NCI-H1092 (cell line): ENCODE measurements at places on chromosomes 12 and 14.

DNA sequence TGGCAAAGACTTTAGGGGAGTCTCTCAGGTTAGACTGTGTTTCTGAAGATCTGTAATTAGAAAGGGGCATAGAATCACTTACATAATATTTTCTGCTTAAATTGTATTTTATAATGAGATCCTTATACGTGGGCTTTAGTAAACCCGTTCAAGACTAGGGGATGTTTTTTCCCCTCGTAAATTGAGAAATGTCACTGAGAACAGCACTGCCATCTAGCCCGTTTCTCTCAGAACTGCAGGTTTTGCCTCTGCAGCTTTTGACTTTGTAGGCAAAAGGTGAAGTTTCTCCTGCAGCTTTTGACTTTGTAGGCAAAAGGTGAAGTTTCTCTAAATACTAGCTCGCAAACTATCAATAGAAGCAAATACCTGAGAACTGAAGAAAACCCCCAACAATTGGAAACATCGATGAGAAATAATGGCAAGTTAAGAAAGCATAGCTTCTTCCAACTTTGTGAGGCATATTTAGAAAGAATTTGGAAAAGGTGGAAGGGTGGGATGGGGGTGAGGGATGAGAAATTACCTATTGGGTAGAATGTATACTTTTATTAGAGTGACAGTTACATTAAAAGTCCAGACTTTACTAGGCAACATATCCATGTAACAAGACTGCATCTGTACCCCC is 9.9 kb upstream of the ASPG start:
- DNase-seq, result no peak

DNA sequence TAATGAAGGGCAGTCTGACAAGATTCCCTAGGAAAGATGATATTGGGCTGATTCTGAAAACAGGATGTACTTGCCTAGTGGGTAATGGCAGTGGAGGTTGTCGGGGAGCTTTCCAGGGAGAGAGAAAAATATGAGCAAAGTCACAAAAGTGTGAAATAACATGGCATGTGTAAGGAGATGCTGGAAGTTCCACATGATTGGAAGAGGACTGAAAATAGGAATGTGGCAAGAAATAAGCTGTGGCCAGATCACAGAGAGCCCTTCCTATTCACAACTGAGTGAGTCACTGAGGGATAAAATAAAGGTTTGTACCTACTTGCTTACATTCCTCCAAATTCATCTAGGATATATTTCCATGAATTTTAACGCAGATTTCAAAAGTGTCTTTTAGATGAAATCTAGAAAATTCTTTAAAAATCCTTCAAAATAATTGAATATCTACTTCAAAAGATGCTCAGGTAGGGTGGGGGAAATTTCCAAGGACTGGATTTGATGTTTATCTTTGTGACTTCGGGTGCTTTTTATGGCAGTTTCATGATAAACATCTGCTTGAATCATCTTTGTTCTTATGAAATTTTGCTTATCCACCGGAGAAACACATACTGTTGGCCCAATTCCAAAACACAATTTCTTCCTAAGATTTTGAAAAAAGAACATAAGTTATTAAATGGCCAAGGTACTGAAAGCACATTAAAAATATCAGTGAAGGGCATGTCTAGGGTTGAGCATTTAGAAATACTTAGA is 36.3 kb upstream of the SLC2A13 start:
- no peak for DNase-seq

DNA sequence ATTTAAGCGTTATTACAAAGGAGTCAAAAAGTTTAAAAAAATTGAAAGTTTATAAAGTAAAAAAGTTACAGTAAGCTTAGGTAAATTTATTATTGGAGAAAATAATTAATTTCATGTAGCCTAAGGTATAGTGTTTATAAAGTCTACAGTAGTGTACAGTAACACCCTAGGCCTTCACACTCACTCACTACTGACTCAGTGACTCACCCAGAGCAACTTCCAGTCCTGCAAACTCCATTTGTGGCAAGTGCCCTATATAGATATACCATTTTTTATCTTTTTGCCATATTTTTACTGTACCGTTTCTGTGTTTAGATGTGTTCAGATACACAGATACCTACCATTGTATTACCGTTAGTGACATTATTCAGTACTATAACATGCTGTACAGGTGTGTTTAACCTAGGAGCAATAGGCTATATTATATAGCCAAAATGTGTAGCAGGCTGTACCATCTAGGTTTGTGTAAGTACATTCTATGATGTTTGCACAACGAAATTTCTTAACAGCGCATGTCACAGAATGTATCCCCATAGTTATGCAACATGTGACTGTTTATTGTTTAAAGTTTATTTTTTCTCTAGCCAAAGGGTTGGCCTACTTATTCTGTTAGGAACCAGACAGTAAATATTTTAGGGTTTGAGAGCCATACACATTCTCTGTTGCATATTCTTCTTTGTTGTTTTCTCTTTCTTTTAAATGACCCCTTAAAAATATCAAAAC is 155.5 kb downstream of the PCNX1 start:
- DNase-seq, result no peak

DNA sequence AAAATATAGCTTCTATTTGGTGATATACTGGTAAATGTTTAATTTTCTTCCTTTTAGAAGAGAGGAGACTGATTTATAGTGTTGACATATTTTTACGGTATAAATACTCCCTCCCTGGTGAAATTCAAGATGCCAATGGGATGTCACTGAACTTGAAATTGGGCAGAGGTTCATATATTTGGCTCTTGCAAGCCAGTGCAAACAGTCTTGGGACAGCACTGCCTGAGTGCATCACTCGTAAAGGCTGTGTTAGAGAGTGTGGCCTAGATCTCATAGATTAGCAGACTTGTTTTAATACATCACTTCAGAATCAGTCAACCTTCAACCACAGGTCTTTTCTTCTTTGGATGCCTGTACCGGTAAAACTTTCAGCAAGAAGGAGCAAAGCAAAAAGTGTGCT is 681.0 kb downstream of the NRXN3 start:
- no peak for DNase-seq

DNA sequence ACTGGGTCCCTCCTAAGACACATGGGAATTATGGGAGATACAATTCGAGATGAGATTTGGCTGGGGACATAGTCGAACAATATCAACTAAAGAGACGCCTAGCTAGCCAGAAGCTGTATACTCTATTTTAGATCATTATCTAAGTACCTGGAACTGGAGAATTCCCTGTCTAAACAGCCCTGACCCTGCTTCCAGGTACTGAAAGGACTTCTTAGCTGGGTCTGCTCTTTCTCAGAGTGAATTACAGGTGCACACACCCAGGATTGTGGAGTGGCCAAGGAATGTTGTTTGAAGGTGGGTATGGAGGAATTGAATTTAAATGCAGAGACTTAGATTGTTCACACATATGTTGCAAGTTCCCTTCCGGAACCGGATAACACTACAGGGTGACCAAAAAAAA is 733.0 kb downstream of the RPS29 start:
- no peak for DNase-seq

GRCh38 chr14:73358187-73358586 is 100.2 kb downstream of the NUMB start:
- no peak for DNase-seq

GRCh38 chr12:32870716-32871115 is 25.9 kb downstream of the PKP2 start:
- DNase-seq, result no peak

DNA sequence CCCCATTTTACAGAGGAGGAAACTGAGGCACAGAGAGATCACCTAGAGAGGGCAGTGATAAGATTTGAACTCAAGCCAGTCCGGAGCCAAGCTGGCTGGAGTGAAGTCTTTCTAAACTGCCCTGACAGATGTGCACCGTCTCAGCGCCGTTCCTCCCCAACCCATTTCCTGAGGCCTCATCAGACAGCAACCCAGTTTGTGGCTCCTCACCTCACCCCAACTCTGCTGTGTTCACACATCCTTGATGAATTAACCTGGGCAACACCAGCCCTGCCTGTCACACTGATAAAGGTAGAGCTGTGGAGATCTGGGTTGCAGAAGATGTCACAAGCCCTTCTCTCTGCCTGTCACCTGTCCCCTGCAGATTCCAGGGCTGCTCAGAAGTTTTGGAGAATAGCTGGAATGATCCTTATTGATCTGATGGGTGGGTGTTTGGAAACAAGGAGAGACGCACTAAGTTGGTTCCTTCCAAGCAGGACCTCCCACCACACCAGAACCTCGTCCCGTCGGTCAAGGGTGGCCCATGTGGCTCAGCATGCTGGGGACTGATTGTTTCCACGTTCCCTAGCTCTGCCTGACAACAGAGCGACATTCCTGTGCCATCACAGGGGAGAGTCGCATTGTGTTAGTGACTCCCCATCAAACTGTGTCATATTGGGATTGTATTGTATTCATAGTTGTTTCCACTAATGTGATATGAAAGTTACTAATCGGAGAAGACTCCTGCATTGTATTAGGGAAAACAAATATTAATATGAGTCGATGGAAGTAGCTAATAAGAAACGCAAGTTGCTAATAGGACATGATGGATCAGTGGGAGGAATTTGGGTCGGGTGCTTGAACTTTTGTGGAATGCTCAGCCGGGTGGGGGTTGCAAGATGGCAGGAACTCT is 200.6 kb downstream of the PHETA1 start:
- DNase-seq, result no peak

GRCh38 chr12:116053479-116054200 is 223.9 kb downstream of the MED13L start:
- DNase-seq, result no peak

DNA sequence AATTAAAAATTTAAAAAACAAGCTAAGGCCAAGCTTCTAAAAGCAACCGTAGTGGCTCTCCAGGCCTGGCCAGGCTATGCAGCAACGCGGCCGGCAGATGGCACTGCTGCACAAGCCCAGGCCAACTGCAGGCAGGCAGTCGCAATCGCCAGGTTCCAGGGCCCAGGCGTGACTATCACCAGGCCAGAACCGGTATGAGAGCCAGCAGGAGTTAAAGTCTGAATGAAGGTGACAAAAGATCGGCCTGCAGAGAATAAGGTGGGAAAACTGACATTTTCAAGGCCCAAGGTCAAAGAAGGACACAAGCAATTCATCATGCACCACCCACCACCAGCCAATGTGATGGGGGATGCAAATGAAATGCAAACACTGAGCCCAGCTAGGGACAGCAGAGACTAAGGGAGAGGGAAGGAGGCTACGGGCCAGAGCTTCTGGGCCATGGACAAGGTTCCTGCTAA is 43.6 kb upstream of the ANO2 start:
- DNase-seq, result peak; percentile 23

DNA sequence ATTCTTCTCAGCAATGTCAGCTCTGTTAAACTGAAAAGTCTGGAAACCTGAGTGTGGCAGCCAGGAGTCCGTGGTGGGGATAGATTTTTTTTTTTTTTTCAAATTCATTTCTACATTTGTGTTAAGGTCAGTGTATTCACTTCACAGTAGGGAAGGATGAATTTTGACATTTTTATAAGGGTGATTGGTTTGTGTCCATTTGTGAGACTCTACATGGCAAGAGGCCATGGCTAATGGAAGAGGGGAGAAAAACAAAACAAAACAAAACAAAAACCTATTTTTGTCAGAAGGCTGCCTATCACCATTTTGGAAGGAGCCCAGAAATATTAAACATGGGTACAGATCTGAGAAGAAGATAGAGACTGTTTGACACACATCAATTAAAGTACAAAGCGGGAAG is 176.1 kb downstream of the RMST start:
- peak; percentile 44 for DNase-seq

GRCh38 chr12:117231750-117232149 is 41.5 kb upstream of the FBXO21 start:
- no peak for DNase-seq

GRCh38 chr12:51677284-51677968 is 86.4 kb downstream of the SCN8A start:
- DNase-seq, result no peak

- no peak for DNase-seq
Observed at GRCh38 chr12:9763025-9763424, 2.3 kb upstream of the CD69 start.

GRCh38 chr12:131852551-131853299 is 24.5 kb downstream of the MMP17 start:
- no peak for DNase-seq

DNA sequence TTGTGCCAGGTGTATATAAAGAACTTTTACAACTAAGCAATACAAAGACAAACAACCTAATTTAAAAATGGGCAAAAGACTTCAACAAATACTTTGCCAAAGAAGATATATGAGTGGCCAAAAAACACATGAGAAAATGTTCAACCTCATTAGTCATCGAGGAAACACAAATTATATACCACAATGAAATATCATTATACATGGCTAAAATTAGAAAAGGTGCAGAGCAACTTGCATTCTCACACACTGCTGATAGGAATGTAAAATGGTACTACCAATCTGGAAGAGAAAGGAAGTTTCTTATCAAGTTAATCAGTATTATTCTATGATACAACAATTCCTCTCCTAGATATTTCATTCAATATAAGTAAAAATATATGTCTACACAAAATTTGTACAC is 131.6 kb upstream of the FRMD6 start:
- DNase-seq, result no peak
